Diencephalon (tissue), 1 donor: ENCODE measurements at places on chromosomes 16 and 17. TPM values are rescaled to one million over a fixed set of nuclear protein-coding genes. Genes with fewer than 3 reads are reported as not detected.

Gene PPM1E
- total RNA-seq: 81.0 TPM

Gene HBQ1
- 7.8 TPM for total RNA-seq

Gene CCP110
- total RNA-seq: 80.3 TPM

Gene TOX3
- 15.9 TPM for total RNA-seq

Gene MYLK3
- 5.5 TPM for total RNA-seq

Gene HOXB1
- not detected for total RNA-seq

Gene FAM20A
- total RNA-seq: 3.0 TPM
